ENCODE measurements at places on chromosomes 12 and 14.

- DNase-seq = no peak
Observed at GRCh38 chr14:81805785-81806184, 272.1 kb upstream of the SEL1L start.

DNA sequence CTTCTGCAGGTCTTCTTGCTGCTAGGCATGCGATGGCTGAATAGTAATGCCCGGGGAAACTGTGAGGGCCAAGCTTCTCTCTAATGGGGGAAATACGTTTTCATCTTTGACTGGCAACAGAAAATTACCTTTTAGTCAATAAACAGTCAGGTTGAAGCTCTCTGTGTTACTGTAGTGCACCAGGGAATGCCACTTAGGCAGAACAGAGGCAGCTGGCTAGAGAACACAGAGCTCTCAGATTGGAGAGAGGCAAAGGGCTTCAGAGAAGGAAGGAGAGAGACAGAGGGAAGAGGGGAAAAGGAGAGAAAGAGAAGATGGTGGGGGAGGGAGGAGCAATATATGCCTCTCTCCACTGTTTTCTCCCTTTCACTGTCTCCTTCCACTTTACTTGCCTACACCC lies 6.7 kb downstream of the HSD17B6 start:
- DNase-seq = no peak

- no peak for DNase-seq
Observed at GRCh38 chr12:51994959-51995358, 11.8 kb upstream of the TAMALIN start.

DNA sequence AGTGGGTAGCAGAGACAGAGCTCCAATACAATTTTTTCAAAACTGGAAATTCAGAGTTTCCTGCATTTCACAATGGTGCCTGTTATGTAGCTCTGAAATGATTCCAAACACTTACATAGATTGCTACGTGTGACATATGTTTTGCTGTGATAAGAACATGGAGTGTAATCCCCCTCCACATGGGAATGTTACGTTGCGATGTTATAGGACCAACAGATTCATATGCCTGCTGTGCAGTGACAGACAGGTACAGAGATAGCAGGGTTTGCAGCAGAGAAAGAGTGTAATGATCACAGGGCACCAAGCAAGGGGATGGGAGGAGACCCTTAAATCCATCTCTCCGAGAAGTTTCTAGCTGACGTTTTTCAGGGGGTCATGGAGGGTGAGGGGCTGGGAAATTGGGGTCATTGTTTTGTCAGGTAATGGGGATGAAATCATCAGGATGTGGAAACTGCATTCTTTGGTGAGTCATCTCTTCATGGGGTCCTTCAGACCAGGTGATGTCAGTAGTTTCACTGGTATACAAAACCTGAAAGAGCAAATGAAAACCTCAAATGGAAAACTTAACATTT lies 76.6 kb upstream of the OSBPL8 start:
- no peak for DNase-seq

GRCh38 chr14:80350707-80351106 lies 139.4 kb upstream of the DIO2 start:
- no peak for DNase-seq

GRCh38 chr12:76544601-76545261 lies 14.8 kb downstream of the OSBPL8 start:
- no peak for DNase-seq

DNA sequence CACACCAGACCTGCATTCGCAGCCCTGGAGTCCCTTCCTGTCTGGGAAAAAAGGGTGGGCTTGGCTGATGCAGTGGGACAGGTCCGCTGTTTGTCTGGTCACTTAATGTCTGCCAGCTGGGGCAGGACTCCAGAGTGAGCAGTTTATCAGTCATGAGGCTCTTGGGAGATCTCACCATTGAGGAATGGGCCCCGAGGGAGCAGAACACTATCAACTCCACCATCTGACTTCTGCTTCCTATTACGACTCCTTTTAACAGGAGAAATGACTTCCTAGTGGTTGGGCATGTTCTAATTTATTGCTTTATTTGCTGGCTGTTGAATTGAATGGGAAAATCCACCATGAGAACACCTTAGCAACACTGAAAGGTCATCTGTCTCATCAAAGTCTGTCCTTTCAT lies 182.5 kb upstream of the RASSF8 start:
- DNase-seq = peak; percentile 56

DNA sequence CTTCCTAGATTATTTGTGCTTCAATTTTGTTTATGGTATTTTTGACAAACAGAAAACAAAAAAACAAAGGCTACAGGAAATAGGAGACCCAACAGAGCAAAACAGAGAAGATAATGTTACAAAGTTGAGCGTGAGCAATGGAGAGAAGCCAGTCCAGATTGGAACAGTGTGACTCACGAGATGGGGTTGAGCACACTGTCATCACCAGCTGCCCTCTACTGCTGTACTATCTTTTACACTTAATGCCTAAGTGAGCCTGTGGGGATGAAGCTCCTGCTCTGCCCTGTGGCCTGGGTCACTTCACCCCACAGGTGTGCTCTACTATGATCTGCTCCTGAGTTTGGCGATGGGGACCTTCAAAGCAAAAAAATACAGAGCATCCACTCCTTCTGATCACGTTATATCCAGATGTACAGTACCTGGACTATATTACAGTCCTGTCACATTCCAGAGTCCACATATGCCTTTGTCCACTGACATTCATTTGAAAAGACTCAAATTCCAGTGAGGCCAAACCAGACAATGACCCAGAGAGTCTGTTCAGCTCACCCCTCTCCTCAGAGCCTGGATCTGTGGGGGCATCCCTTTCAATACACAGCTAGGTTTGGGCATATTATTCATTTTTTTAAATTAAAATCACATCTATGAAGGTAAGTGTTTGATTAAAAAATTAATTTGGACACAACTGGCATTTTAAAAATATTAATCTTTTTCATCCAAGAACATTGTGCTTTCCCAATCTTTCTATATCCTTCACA lies 4.4 kb downstream of the IPO8 start:
- DNase-seq = no peak

DNA sequence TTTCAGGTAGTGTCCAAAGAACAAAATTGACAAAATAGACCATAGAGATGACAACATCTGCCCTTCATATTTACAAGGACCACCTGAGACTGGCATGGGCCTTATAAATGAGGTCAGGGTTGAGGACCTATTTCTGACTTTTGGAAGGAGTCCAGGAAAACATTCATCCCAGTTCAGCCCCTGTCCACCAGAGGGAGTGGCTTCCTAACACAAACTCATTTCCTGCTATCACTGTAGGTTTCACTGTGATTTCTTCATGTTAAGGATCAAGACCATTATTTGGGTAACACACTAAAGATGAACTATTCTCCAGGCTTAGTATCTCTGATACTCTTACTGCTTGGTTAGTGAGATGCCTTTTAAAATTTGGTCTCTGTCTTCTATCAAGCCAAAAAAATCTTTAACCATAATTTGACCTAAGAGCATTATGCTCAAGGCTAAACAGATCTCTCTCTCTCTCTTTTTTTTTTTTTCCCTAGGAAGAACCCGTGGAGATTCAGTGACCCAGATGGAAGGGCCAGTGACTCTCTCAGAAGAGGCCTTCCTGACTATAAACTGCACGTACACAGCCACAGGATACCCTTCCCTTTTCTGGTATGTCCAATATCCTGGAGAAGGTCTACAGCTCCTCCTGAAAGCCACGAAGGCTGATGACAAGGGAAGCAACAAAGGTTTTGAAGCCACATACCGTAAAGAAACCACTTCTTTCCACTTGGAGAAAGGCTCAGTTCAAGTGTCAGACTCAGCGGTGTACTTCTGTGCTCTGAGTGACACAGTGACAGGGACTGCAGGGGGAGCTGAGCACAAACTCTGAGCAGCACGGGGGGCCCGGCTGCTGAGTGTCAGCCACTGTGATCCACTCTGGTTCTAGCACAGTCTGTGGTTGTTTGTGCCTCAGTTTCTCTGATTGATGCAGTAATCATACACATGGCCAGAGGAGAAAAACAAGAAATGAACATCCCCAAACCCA lies 267.6 kb upstream of the OR4E1 start:
- no peak for DNase-seq

DNA sequence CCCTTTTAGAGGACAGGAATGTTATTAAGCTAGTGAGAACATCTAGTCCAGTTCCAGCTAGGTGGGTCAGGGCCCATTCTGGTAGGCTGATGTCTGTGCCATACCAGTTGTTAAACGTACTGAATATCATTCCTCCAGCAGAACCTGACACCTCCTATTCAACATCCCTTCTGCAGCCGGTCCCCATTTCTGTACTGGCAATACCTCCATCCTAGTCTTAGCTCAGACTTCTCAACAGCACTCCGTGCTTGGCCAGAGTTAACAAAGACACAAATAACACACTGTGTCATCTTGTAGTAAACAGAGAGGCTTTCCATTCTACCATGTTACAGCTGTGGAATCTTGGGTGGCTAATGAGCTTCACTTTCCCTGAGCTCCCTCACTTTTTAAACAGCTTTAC lies 94.3 kb upstream of the PDE3A start:
- no peak for DNase-seq

- DNase-seq = no peak
Observed at GRCh38 chr14:36510874-36511273, 9.2 kb downstream of the NKX2-1 start.

- DNase-seq = no peak
Observed at GRCh38 chr12:91922139-91922538, 223.5 kb downstream of the BTG1 start.

DNA sequence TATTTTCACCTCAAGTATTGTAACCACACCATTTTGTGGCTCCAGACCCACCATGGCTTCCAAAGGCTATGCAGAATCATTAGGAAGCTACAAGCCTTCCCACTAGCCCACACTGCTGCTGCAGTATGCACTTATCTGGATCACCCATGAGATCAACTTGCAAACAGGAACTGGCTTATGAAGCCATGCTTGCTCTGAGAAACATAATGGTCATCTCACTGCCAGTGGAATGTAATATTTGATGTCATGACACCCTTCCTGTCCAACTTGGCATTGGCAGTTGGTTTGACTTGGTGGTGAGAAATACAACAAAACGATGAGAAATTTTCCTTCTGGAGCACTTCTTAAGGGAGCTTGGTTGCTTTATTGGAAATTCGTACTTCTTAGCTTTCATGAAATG lies 69.3 kb upstream of the FRMD6 start:
- DNase-seq = no peak

GRCh38 chr14:56159066-56159465 lies 40.9 kb downstream of the PELI2 start:
- DNase-seq = no peak

- DNase-seq = peak; percentile 20
Observed at GRCh38 chr14:34098045-34098984, 147.4 kb upstream of the EGLN3 start.

- DNase-seq = no peak
Observed at GRCh38 chr12:3047961-3048360, 29.2 kb upstream of the TSPAN9 start.

- no peak for DNase-seq
Observed at GRCh38 chr14:78227248-78228077, 57.3 kb downstream of the NRXN3 start.

GRCh38 chr12:11927286-11927935 lies 143.3 kb upstream of the BCL2L14 start:
- DNase-seq = no peak

DNA sequence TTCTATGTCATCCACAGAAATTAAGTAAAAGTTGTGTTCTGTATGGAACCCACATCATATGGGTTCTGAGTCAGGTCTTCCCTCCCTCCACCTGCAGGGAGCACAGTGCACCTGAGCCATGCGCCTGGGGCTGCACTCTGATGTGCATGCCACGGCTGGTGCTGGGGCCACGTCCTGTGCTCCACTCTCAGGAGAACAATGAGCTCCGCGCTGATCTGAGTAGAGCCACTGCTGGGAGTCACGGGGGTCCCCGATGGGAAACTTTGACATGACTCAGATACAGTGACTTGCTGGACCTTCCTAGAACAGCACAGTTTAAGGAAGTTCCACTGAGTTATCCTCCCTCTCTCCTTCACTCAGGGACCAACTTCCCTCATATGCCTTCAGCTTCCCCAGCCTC lies 683.4 kb downstream of the TMEM121 start:
- no peak for DNase-seq

GRCh38 chr14:101773378-101773777 lies 11.9 kb downstream of the PPP2R5C start:
- DNase-seq = no peak

- no peak for DNase-seq
Observed at GRCh38 chr14:100694579-100695422, 31.9 kb upstream of the DLK1 start.

GRCh38 chr14:97276573-97276972 lies 479.4 kb downstream of the VRK1 start:
- peak; percentile 53 for DNase-seq

GRCh38 chr14:85572011-85572410 lies 42.1 kb downstream of the FLRT2 start:
- no peak for DNase-seq

GRCh38 chr14:102900631-102901571 lies 21.6 kb upstream of the AMN start:
- DNase-seq = no peak
